Activated naive CD8-positive, alpha-beta T cell treated with anti-CD3 and anti-CD28 coated beads, Interleukin-2, amount 50 U/mL, for 24 hours (primary cell): ENCODE measurements at places on chromosomes 2 and 18.

GRCh38 chr2:120984452-120985173, 248.9 kb downstream of the GLI2 start:
- H3K4me3 ChIP-seq = no peak overlapping the region
- H3K27ac ChIP-seq = no peak overlapping the region
- H3K27me3 ChIP-seq = no peaks in the 10 kb centered on the region
- no peak for DNase-seq

GRCh38 chr2:226756131-226756530, 43.5 kb downstream of the IRS1 start:
- no peak overlapping the region for H3K4me3 ChIP-seq
- no peak overlapping the region for H3K27ac ChIP-seq
- H3K36me3 ChIP-seq = no peaks in the 10 kb centered on the region
- peaks cover 12% of the 10 kb centered on the region for H3K4me1 ChIP-seq

DNA sequence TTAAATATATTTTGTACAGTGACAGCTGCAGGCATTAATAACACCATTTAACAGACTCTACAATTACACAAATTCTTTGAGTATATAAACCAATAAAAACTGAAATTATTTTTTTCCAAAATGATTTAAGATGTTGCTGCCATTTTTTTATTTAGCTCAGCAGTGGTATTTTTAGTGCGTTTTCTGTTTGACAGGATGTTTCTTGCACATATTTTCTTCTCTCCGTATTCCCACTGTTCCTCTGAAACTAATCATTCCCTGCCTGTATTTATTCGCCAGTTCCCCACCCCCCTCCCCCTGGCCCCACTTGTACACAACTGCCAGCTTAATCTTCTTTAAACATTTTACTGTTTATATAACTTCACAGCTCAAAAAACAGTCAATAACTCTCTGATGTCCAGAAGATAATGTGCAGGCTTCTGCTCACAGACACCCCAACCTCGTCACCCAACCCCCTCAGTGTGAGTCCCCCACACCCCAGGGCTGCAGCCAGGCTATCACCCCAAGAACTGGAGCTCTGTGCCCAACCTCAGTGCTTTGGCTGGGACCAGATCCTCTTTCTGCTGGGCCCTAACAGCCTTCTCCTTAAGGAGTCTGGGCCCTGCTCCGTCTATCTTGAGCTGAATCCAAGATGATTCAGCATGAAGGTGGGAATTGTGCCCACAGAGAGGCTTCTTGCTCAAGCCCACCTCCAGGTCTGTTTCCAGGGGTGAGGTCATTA, 41.6 kb upstream of the MAP4K4 start:
- no peaks in the 10 kb centered on the region for H3K27me3 ChIP-seq
- H3K4me3 ChIP-seq = no peak overlapping the region
- no peak overlapping the region for H3K27ac ChIP-seq
- peaks cover 3% of the 10 kb centered on the region for H3K36me3 ChIP-seq

- H3K4me1 ChIP-seq = no peaks in the 10 kb centered on the region
- H3K27me3 ChIP-seq = no peaks in the 10 kb centered on the region
- DNase-seq = no peak
- H3K27ac ChIP-seq = no peak overlapping the region
- no peaks in the 10 kb centered on the region for H3K36me3 ChIP-seq
- no peak overlapping the region for H3K4me3 ChIP-seq
These were observed 31.2 kb downstream of the ASAP2 start for GRCh38 chr2:9237831-9238230.

GRCh38 chr18:10927286-10927992, 221.9 kb downstream of the PIEZO2 start:
- DNase-seq = no peak
- H3K4me1 ChIP-seq = no peaks in the 10 kb centered on the region
- H3K27ac ChIP-seq = no peak overlapping the region
- no peak overlapping the region for H3K4me3 ChIP-seq
- no peaks in the 10 kb centered on the region for H3K27me3 ChIP-seq

DNA sequence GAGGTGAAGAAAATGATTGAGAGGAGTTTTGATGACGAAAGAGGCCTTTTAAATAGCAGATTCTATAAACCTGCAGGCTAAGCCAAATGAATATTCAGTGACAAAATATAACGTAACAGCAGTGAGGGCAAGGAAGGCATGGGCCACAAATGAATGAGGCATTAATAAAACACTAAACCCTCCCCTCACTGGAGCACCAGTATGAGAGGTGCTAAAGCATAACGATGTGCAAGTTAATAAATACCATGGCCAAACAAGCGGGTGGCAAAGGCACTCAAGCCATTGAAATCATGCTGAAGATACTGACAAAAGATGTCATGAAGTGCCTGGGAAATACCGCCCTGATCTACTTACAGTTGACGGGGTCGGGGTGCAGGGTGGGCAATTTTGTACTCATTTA, 30.2 kb upstream of the LONRF2 start:
- no peaks in the 10 kb centered on the region for H3K4me1 ChIP-seq
- DNase-seq = no peak
- H3K27me3 ChIP-seq = peaks cover 23% of the 10 kb centered on the region

DNA sequence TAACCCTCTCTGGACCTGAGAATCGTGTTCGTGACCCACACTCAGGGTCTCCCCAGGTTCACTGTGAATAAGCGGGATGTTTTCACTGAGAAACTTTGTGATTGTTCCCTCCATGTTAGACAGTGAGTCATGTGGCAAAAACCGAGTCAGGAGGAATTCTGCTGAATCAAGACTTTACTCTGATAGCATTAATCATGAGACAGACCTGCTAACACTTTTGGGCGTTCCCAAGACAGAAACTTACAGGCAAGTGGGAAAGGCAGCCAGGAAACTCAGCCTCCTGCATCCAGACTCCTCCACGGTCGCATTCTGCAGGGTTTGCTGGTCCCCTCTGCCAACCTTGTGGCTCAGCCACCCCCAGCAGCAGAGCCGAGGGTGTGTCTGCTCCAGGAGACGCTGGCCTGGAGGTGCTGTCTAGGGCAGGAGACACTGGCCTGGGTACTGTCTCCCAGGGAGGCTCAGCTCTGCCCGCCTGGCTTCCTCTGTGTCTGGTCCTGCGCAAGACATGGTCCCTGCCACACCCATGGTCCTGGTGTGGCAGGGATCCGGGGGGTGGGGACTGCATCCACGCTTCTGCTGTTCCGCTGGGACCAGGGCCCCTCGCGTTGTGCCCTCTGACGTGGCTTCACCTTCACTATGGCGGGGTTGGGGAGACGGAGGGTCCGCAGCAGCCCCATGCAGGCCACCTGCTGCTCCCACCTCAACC, 177.4 kb downstream of the TWIST2 start:
- peaks cover 2% of the 10 kb centered on the region for H3K27me3 ChIP-seq
- no peak for DNase-seq
- H3K4me1 ChIP-seq = no peaks in the 10 kb centered on the region

DNA sequence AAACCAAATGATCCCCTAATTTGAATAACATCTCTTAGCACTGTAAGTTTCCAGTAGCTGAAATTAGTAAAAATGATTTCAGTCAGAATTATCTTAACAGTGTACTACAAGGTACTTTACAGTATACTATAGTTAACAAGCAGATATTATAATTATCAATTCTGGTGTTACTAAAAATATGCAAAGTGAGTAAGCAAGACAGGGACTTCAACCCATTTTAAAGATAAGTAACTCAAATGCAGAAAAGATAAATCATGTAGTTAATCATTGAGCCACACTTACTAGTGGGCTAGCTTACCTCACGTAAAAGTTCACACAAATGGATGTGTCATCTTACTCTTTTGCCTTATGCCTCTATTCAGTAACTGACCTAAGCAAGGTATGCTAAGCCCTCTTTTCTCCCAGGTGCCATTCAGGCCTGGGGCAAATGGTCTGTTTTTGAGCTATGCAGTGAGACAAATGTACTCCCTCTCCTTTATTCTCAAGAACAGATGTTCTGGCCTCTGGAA, 101.0 kb downstream of the NBAS start:
- no peak overlapping the region for H3K4me3 ChIP-seq
- H3K36me3 ChIP-seq = peaks cover 39% of the 10 kb centered on the region
- peaks cover 4% of the 10 kb centered on the region for H3K4me1 ChIP-seq
- no peak for DNase-seq
- H3K27ac ChIP-seq = no peak overlapping the region

DNA sequence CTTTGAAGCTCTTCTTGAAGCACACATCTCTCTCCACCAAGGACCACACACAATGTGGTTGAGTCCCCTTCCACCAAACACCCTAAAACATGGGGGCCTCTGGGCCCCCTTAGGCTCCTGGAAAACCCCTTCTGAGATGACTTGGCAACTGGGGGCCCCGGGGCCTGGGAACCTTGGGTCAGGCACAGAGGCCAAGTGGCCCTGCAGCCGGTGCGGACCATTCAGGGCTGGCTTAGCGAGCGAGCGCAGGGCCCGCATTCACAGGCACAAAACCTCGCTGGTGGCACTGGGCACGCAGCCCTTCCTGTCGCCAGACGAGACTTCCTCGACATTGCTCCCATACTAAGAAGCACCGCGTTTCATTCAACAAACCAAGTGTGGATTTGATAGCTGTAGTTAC, 111.2 kb upstream of the ID2 start:
- no peak for DNase-seq
- peaks cover 2% of the 10 kb centered on the region for H3K27me3 ChIP-seq
- no peak overlapping the region for H3K27ac ChIP-seq

GRCh38 chr2:162282765-162283425, 35.6 kb downstream of the IFIH1 start:
- H3K4me1 ChIP-seq = no peaks in the 10 kb centered on the region
- no peaks in the 10 kb centered on the region for H3K27me3 ChIP-seq
- no peak overlapping the region for H3K27ac ChIP-seq
- H3K36me3 ChIP-seq = peaks cover 18% of the 10 kb centered on the region
- H3K4me3 ChIP-seq = no peak overlapping the region

DNA sequence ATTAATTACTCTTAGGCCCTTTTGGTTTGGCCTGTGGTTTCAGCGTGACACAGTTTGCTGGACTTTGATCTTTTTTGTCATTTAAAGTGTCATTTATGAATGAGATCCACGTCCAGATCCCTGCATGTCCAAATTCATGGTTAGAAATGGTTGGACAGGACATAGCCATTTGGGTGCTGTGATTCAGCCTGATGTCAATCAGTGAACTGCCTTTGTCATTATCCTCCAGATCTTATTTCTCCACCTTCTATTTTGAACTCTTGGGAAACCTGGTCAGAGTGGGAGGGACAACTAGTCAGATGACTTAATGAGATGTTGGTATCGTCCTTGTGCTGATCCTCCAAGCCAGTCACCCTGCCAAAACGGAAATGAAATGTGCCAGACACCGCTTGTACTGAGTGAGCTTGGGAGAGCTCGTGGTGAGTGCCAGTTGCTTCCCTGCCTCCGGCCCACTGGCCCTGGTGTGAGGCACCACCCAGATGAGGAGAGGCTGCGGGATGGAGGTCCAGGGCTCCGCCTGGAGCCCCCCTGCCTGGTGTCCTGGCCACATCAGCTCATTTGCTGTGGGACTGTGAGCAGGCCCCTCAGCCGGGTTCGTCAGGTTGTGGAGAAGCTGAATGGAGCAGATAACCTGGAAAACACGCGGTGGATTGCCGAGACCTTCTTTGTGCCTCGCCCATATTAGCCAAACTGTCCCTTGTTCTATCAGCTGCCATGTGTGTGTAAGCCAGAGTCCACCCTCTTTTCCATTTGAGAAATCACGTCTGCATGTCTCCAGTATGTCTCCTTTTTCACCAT, 70.1 kb downstream of the DGKD start:
- H3K27me3 ChIP-seq = peaks cover 3% of the 10 kb centered on the region
- H3K36me3 ChIP-seq = peaks cover 54% of the 10 kb centered on the region
- DNase-seq = no peak
- H3K4me1 ChIP-seq = peaks cover 96% of the 10 kb centered on the region

DNA sequence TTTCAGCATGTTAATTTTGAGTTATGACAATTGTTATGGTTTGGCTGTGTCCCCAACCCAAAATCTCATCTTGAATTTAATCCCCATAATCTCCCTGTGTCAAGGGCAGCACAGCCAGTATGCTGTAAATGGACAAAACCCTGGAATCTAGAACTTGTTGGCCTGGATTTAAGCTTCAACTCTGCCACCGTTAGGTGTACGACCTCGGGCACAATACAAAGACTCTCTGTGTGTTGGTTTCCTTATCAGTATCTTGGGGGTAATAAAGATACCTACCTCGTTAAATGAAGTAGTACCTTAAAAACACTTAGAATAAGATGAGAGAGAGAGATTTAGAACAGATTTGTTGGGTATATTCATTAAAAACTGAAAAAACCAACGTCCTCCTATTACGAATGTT, 106.5 kb downstream of the CDH19 start:
- H3K27me3 ChIP-seq = no peaks in the 10 kb centered on the region
- no peak overlapping the region for H3K27ac ChIP-seq
- no peak for DNase-seq
- no peaks in the 10 kb centered on the region for H3K36me3 ChIP-seq

DNA sequence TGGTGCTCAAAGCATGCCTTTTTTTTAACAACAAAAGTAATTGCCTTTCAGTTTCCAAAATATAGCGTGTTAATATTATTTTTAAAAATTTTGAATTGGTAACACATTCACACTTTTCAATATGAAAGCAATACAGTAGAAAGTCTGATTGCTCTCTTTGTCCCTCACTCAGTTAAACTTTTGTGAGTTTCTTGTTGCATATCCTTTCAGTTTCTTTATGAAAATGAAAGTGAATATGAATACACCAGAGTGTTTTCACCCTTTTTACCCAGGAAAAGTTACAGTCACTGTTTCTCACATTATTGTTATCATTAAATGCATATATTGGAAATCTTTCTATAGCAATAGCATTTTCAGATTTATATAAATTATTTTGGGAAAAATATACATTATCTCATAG, 377.4 kb upstream of the CRIM1 start:
- H3K4me1 ChIP-seq = peaks cover 8% of the 10 kb centered on the region
- H3K27ac ChIP-seq = no peak overlapping the region
- DNase-seq = no peak
- H3K27me3 ChIP-seq = no peaks in the 10 kb centered on the region
- no peaks in the 10 kb centered on the region for H3K36me3 ChIP-seq

DNA sequence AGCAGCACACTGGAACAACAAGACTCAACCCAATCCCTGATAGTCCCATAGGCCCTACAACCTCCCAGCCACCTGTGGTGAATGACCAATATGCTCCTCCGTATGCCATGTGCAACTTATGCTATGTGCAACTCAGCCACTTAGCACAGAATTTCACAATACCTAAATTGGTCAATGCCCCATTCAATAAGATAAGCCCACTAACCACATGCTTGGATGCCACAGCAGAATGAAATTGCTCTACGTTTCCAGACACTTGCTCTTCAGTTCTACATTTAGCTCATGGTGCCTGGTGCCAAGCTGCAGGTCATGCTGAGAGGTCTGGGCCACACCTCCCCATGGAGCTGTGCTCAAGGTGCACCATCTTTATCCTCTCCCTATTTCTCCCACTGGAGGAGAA, 159.8 kb downstream of the EN1 start:
- DNase-seq = no peak
- H3K27ac ChIP-seq = no peak overlapping the region
- no peaks in the 10 kb centered on the region for H3K4me1 ChIP-seq
- no peaks in the 10 kb centered on the region for H3K36me3 ChIP-seq

- DNase-seq = no peak
- H3K4me1 ChIP-seq = peaks cover 6% of the 10 kb centered on the region
- H3K4me3 ChIP-seq = no peak overlapping the region
- H3K27ac ChIP-seq = no peak overlapping the region
- no peaks in the 10 kb centered on the region for H3K27me3 ChIP-seq
These were observed 53.7 kb downstream of the ADD2 start for GRCh38 chr2:70714141-70714905.
